A172 (cell line): ENCODE measurements at places on chromosomes 16 and 17. TPM values are rescaled to one million over a fixed set of nuclear protein-coding genes. Genes with fewer than 3 reads are reported as not detected.

- no peak for DNase-seq
Observed at GRCh38 chr17:34451313-34451712, 88.3 kb upstream of the CCL1 start.

GRCh38 chr16:19289811-19290485 is 4.4 kb downstream of the CLEC19A start:
- no peak for DNase-seq

DNA sequence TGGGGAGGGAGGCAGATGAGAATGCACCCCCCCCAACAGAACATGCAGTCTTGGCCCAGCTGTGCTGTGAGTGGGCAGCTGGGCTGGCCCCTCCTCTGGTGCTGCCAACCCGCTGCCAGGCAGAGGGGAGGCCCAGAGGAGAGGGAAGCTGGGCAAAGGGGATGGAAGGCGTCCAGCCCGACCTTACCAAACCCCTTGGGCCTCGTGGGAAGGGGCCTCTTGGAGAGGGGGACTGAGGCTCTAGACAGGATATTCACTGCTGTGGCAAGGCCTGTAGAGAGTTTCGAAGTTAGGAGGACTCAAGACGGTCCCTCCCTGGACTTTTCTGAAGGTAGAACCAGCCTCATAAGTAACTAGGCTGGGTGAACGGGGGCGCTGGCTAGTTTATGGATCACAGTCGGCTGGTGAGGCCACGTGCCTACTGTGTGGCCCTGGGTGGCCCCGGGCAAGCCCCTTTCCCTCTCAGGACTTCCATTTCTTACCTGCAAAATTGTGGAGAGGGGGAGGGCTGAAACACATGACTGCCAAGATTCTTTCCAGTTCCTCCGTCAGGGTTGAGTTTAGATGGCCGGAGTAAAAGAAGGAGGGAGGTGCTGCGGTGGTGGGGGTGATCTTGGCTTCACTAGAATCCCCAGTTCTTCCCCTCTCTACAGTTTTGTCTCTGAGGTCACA is 857 bp upstream of the STAT5A start:
- peak; percentile 18 for DNase-seq

- no peak for DNase-seq
Observed at GRCh38 chr16:5837007-5837670, 739.5 kb upstream of the EEF2KMT start.

DNA sequence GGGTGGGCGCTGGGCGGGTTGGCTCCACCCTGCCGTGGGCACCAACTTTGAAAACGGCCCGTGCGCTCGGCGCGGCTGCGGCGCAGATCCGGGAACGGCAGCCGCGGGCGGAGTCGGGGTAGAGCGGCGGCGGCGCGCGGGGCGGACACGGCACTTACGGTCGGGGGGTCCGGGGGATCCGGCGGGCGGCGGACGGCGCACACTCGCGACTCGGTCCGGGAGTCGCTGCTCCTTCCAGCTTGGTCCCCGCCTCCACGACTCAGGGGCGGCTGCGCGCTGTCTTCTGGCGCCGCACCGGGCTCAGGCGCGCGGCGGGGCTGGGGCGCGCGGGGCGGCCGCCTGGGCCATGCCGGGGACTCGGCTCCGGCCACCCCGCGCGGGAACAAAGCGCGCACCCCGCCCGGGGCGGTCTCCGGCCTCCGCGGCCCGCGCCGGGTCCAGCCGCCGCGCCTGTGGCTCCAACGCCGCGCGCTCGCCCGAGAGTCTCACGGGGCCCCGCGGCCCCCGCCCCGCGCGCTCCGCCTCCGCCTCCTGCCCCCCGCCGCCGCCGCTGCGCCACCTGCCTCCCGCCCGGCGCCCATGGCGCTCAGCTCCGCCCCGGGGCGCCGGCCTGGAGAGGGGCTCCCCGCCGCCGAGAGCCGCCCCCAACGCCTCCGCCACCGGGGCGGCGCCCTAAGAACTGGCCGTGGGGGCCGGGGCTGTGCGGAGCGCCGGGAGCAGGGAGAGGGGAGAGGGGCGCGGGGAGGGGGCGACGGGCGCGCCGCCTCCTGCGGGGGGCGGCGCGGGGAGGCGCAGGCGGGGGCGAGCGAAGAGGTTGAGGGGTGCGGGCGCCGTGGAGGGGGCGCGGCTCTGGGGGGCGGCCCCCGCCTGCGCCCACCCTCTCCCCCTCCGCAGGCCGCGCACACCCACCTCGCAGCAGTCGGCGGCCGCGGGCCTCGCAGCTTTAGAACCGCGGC is 35.9 kb downstream of the CBFA2T3 start:
- DNase-seq: no peak

GRCh38 chr16:46974352-46974751 is 878 bp upstream of the DNAJA2 start:
- no peak for DNase-seq

DNA sequence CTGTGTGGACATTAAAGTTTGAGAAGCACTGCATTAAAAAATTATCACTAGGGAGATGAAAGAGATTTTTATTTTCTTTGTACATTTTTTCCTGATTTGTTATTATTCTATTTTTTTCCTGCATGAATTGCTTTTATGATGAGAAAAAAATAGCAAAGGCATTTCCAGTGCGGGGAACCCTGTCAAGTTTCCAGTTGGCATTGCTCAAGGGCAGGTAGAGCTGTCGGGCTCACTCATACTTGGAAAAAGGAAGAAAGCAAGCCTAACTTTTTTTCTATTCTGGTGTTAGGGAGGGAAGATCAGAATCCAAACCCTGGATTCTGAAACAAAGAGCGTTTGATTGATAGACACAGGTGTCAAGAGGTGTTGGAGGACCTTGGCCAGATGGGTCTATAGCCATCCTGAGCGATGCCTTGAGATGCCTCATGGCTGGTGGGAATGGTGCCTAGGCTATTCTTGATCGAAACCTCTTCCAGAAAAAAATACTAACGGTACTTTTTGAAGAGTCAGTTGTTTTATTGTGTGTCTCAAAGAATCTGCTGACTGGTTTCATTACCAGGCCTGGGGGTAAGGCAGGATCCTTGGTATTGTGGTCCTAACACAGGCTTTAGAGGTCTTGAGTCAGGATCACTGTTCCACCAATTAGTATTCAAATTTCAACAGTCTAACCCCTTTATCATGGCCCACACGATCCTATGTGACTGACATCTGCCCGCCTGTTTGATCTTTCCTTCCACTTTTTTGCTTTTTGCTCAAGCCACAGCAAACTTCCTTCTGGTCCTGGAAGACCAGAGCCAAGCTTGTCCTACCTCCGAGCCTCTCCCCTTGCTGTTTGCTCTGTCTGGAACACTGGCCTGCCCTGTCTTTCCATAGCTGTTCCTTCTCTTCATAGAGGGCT is 20.1 kb downstream of the SNX29 start:
- no peak for DNase-seq

Gene LPO
- total RNA-seq: not detected in 2 replicates
